ENCODE measurements at places on chromosomes 4 and X. TPM values are rescaled to one million over a fixed set of nuclear protein-coding genes. Genes with fewer than 3 reads are reported as not detected.
A peak's percentile ranks its signal among the peaks of the same experiment; 100 is the strongest.

DNA sequence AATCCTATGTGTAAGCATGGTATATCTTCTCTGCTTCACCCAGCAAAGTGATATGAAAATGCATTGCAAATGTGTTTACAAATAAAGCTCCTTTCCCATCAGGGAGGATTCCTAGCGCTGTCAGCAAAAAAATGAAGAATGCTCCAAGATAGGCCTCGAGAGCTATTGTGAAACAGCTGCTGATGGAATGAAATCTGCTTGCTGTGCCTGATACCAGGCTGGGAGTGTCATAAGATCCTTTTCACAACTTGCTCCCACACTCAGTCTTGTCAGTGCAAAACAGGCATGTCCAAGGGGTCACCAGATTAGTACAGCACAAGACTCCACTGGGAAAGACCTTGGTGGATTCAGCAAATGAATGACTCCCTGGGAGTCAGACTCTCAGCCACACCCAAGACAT lies 34.1 kb downstream of the HNRNPH2 start:
- DNase-seq, result no peak
- H3K27ac ChIP-seq, result no peak overlapping the region
- H3K4me1 ChIP-seq, result no peaks in the 10 kb centered on the region
- no peaks in the 10 kb centered on the region for H3K36me3 ChIP-seq

DNA sequence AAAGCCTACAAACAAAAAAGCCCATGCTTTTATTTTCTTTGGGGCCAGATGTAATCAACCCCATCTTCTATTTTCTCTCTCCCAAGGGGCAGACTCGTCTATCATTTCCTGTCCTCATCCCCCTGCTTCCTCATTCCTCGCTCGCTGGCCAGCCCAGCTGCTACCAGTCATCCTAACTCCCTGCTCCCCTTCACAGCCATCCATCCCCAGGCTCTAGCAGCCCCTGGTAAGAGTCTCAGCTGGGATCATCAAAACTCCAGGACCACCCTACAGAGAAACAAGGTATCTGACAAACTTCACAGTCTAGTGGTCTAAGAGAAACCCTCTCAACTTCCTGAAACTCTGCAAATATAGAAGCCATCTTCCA lies 23.6 kb downstream of the SH3KBP1 start:
- no peak for DNase-seq
- peaks cover 9% of the 10 kb centered on the region for H3K4me1 ChIP-seq
- H3K36me3 ChIP-seq, result no peaks in the 10 kb centered on the region
- H3K27me3 ChIP-seq, result no peaks in the 10 kb centered on the region

DNA sequence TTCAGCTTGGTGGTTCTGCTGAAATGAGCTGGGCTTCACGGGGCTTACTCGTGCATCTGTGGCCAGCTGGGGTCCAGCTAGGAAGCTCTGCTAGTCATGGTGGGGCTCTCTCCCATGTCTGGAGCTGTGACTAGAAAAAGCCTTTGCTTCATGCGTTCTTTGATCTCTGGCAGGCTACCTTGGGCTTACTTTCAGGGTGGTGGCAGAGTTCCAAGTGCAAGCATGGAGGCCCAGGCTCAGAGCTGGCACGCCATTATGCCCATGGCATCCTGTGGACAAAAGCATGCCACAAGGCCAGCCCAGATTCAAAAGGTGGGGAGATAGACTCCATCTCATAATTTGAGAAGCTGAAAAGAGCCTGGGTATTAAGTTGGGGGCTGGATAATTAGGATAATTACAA lies 55.4 kb upstream of the GBA3 start:
- no peak overlapping the region for H3K27ac ChIP-seq
- H3K4me1 ChIP-seq, result no peaks in the 10 kb centered on the region
- H3K4me3 ChIP-seq, result no peak overlapping the region

GRCh38 chr4:107094332-107094731 lies 58.2 kb upstream of the DKK2 start:
- no peaks in the 10 kb centered on the region for H3K27me3 ChIP-seq
- H3K27ac ChIP-seq, result no peak overlapping the region
- H3K4me1 ChIP-seq, result no peaks in the 10 kb centered on the region
- DNase-seq, result peak; percentile 71
- no peak overlapping the region for H3K4me3 ChIP-seq

DNA sequence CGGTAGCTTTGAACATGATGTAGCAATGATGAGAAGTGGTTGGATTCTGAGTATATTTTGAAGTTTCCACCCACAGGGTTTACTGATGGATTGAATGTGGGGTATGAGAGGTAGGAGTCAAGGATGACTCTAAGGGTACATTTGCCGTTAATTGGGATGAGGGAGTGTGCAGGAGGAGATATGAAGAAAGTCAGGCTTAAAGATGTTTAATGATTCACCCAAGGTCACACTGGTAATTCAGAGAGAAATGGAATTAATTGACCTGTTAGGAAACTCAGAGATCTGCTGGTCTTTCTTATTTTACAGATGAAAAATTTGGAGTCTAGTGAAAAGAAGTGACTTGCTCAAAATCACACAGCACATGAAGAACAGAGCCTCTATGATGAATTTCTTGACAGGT lies 390.7 kb downstream of the GBA3 start:
- H3K4me1 ChIP-seq, result no peaks in the 10 kb centered on the region
- no peak overlapping the region for H3K27ac ChIP-seq
- DNase-seq, result no peak
- H3K36me3 ChIP-seq, result no peaks in the 10 kb centered on the region
- no peak overlapping the region for H3K4me3 ChIP-seq

DNA sequence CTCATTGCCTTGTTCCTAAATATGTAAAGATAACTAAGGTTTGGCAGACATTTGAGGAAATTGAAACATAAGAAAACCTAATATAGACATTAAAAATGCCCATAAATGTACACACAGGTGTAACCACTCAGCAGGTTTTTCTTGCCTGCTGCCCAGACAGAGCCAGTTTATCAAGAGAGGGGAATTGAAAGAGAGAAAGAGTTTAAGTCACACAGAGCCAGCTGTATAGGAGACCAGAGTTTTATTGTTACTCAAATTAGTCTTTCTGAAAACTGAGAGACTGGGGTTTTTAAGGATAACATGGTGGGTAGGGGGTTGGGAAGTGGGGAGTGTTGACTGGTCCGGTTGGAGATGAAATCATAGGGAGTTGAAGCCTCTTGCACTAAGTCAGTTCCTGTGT lies 119.0 kb downstream of the CFAP299 start:
- no peak overlapping the region for H3K27ac ChIP-seq
- H3K4me3 ChIP-seq, result no peak overlapping the region
- H3K36me3 ChIP-seq, result no peaks in the 10 kb centered on the region

- no peaks in the 10 kb centered on the region for H3K36me3 ChIP-seq
- DNase-seq, result no peak
- no peaks in the 10 kb centered on the region for H3K27me3 ChIP-seq
- H3K4me3 ChIP-seq, result no peak overlapping the region
These were observed 18.1 kb downstream of the GUCY2F start for GRCh38 chrX:109463784-109464183.

DNA sequence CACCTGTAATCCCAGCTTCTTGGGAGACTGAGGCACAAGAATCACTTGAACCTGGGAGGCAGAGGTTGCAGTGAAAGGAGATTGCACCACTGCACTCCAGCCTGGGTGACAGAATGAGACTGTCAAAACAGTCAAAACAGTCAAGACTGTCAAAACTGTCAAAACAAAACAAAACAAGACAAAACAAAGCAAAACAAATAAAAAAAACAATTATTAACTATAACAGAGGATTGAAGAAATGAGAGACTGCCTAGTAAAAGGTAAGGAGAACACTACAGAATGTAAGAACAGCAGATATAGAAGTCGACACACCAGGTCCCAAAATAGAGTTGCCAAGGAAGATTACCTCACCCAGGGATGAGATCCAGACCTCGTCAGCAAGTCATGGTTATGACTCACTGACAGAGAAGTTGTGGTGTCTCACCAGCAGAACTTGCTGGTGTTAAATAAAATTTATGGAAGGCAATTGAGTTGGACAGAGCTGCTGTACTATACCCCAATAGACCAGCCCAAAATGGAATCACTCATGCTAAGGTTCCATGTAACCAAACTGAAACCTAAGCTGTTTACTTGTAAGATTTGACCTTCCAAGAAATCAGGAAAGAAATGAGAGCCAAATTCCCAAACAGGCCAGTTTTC lies 32.1 kb upstream of the GK start:
- H3K27me3 ChIP-seq, result no peaks in the 10 kb centered on the region
- peaks cover 24% of the 10 kb centered on the region for H3K4me1 ChIP-seq
- peak; percentile 88 for DNase-seq
- H3K27ac ChIP-seq, result peak overlapping the region; percentile 74

DNA sequence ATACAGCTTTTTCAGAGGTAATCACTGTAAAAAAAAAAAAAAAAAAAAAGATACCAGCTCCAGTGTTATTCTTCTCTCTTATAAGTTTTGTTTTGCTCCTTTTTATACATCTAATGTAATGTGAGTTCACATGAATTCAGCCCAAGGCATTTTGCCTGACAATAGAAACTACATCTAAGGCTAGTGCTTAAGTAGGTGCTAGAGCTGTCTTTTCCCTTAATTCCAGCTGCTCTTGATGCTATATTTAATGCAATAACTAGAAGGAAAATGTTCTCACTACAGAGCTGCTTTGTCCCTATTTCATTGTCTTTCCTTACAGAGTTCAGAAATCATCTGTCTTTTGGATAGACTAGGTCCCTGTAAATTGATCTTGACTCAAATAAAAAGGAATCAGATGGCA lies 150.1 kb downstream of the NAA11 start:
- no peak overlapping the region for H3K4me3 ChIP-seq
- no peaks in the 10 kb centered on the region for H3K36me3 ChIP-seq
- DNase-seq, result no peak
- no peak overlapping the region for H3K27ac ChIP-seq
- no peaks in the 10 kb centered on the region for H3K27me3 ChIP-seq

DNA sequence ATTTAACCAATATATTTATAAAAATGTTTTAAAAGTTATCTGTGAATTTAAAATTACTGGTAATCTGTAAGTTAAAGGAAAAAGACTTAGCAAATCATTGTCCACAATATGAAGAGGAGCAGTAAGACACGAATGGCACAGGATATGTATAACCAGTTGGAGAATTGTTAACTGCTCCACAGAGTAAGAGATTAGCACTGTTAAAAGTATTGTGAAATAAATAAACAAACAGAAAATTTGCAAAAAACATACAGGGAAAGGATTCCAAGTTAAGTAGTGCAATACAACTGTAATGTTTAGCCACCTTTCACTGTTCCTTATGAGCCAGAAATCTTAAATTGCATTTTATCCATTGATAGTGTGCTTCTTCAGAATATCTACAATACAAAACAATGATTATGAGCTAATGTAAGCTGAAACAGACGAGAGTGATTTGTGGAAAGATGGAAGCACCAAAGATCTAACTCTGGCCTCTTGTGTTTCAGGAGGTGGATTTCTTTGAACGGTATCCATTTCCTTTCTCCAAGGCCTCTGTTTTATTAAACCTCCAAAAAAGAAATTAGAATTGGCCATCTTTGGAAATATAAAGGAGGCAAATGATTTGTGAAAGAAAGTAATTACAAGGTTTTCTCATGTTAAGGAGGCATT lies 188.4 kb downstream of the UNC5C start:
- no peak for DNase-seq
- no peak overlapping the region for H3K27ac ChIP-seq
- H3K27me3 ChIP-seq, result no peaks in the 10 kb centered on the region
- H3K36me3 ChIP-seq, result no peaks in the 10 kb centered on the region
- H3K4me1 ChIP-seq, result no peaks in the 10 kb centered on the region

GRCh38 chrX:112630187-112630586 lies 49.6 kb downstream of the LHFPL1 start:
- peak; percentile 50 for DNase-seq
- no peak overlapping the region for H3K4me3 ChIP-seq
- H3K27ac ChIP-seq, result no peak overlapping the region

- no peak overlapping the region for H3K4me3 ChIP-seq
- H3K36me3 ChIP-seq, result no peaks in the 10 kb centered on the region
- no peaks in the 10 kb centered on the region for H3K27me3 ChIP-seq
- H3K4me1 ChIP-seq, result no peaks in the 10 kb centered on the region
- H3K27ac ChIP-seq, result no peak overlapping the region
These were observed 24.8 kb upstream of the CYBB start for GRCh38 chrX:37755025-37755424.

DNA sequence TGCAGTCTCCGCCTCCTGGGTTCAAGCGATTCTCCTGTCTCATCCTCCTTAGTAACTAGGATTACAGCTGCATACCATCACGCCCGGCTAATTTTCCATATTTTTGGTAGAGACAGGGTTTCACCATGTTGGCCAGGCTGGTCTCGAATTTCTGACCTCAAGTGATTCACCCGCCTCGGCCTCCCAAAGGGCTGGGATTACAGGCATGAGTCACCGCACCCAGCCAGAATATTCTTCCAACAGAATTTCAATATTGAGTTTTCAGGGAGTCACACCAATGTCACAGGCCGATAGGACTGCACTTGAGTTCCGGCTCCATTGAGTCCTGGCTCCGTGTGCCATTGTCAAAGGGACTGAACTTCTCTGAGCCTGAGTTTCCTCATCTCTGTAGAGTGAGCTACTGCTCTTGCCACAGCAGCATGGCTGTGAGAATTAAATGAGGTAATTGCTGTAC lies 82.9 kb downstream of the CLCN4 start:
- no peaks in the 10 kb centered on the region for H3K27me3 ChIP-seq
- H3K4me3 ChIP-seq, result no peak overlapping the region
- peaks cover 26% of the 10 kb centered on the region for H3K4me1 ChIP-seq
- H3K36me3 ChIP-seq, result no peaks in the 10 kb centered on the region
- peak; percentile 72 for DNase-seq
- H3K27ac ChIP-seq, result peak overlapping the region; percentile 89

GRCh38 chrX:150032742-150033141 lies 94.5 kb upstream of the EOLA2 start:
- H3K27ac ChIP-seq, result peak overlapping the region; percentile 79
- peaks cover 35% of the 10 kb centered on the region for H3K4me1 ChIP-seq
- H3K27me3 ChIP-seq, result no peaks in the 10 kb centered on the region
- H3K4me3 ChIP-seq, result 0 out of 2 replicates have a peak overlapping the region, but pooled peaks have one; percentile 27
- DNase-seq, result peak; percentile 87

GRCh38 chr4:107850438-107850837 lies 25.7 kb downstream of the SGMS2 start:
- DNase-seq, result no peak
- H3K36me3 ChIP-seq, result no peaks in the 10 kb centered on the region
- peaks cover 27% of the 10 kb centered on the region for H3K4me1 ChIP-seq
- no peak overlapping the region for H3K27ac ChIP-seq

GRCh38 chr4:159368320-159368719 lies 265.4 kb downstream of the RAPGEF2 start:
- peak; percentile 40 for DNase-seq
- no peaks in the 10 kb centered on the region for H3K36me3 ChIP-seq

GRCh38 chr4:185257086-185257485 lies 47.7 kb downstream of the SNX25 start:
- H3K4me1 ChIP-seq, result peaks cover 32% of the 10 kb centered on the region
- H3K4me3 ChIP-seq, result no peak overlapping the region
- H3K27me3 ChIP-seq, result no peaks in the 10 kb centered on the region
- H3K36me3 ChIP-seq, result no peaks in the 10 kb centered on the region
- H3K27ac ChIP-seq, result peak overlapping the region; percentile 57
- DNase-seq, result no peak

- H3K4me1 ChIP-seq, result 0 out of 2 replicates have a peak, but pooled peaks cover 4% of the 10 kb centered on the region
- no peak overlapping the region for H3K27ac ChIP-seq
- H3K36me3 ChIP-seq, result no peaks in the 10 kb centered on the region
These were observed 18.9 kb downstream of the RPS4X start for GRCh38 chrX:72258174-72258573.

The BGN gene
- 115 TPM for total RNA-seq

The ZNF157 gene
- total RNA-seq, result not detected

The PABPC1L2B gene
- not detected for total RNA-seq

The SOX3 gene
- total RNA-seq, result not detected

The FRAS1 gene
- total RNA-seq, result 20.0 TPM

The NIPAL1 gene
- not detected for total RNA-seq

The CXorf49 gene
- total RNA-seq, result not detected

The STAG2 gene
- total RNA-seq, result 51.7 TPM

The LONRF3 gene
- total RNA-seq, result 0.54 TPM

The SRPX gene
- 75.7 TPM for total RNA-seq

The MAGEA1 gene
- not detected for total RNA-seq
